ENCODE measurements at places on chromosomes 3 and 15.

DNA sequence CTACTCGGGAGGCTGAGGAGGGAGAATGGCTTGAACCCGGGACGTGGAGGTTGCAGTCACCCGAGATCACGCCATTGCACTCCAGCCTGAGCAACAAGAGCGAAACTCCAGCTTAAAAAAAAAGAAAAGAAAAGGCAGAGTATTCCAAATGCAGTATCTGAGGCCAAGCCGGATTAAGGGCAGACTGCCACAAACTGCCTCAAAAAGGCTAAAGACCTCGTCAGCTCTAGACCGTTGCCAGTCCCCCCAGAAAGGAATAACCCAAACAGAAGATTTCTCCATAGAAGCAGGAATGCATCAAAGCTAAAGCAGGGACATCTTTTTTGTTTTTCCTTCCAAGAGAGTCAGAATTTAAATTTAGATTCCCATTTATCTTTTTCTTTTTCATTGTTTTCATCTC is 72.9 kb downstream of the TM4SF4 start:
- no peak for DNase-seq

- DNase-seq = peak; percentile 52
These were observed 1233.1 kb upstream of the ALCAM start for GRCh38 chr3:104133630-104134029.

DNA sequence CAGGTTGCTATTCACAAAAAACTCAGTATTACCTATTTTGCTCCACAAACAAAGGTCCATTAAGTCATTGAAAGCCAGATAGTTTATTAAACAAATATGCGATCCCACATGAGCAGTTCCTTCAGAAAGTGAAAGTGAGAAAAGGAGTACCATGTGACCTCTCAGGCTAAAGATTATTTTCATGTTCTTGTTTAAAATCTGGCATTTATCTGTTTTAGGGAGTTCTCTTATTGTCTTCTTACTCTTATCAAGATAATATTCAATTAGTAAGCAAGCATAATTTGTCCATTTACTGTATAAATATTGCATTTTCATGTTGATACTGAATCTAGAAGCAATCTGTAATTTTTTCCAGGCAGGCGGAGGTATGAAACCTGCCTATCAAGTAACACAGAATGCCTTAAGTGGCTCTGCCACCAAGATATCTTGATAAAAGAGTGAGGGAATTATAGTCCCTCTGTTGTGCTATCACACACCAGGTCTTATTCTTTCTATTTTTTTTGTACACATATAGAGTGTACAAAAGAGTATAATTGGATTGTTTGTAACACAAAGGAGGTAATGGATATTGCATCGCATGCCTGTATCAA is 20.1 kb upstream of the PLSCR5 start:
- no peak for DNase-seq

GRCh38 chr15:94287794-94288246 is 56.5 kb downstream of the MCTP2 start:
- no peak for DNase-seq

GRCh38 chr3:37556789-37557301 is 304.8 kb upstream of the CTDSPL start:
- no peak for DNase-seq

- DNase-seq = no peak
These were observed 6.3 kb upstream of the ADAMTS9 start for GRCh38 chr3:64694114-64694513.

- DNase-seq = no peak
These were observed 339.8 kb downstream of the THSD4 start for GRCh38 chr15:71455107-71455506.

DNA sequence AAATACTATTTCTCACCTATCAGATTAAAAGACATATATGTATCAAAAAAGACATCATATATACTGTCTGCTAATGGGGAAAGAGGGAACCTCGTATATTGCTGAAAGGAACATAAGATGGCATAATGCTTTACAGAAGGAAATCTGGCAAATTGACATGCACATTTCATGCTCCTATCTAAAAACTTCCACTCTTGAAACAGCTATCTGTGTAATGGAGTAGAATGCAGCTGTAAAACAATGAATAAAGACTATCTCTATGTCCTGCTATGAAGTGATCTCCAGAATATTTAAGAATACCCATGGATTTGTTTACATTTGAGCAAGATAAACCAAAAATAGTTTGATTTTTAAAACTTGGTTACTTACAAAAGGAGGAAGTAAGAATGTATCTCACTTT is 107.4 kb downstream of the TBL1XR1 start:
- no peak for DNase-seq

- DNase-seq = no peak
These were observed 28.2 kb downstream of the FLNB start for GRCh38 chr3:58036293-58037032.
